Activated T-helper 1 cell treated with anti-CD3 and anti-CD28 coated beads, Interleukin-2, amount 50 U/mL, for 16 hours (primary cell): ENCODE measurements at places on chromosomes 3 and 15.
A peak's percentile ranks its signal among the peaks of the same experiment; 100 is the strongest.

DNA sequence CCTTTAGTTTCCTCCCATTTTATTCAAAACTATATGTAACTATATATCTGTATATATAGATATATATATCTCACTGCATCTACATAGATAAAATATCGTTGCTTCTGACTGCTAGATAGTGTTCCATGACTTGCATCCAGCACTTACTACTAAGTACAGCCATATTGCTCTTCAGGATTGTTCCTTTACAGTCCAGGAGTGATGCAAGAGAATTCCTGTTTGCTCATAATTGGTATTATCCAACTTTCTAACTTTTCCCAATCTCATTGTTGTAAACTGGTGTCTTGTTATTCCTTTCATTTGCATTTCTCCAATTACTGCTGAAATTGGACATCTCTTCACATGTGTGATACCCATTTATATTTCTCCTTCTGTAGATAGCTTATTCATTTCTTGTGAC lies 99.8 kb upstream of the STRIT1 start:
- no peak for DNase-seq

GRCh38 chr3:10321630-10322351 lies 879 bp upstream of the SEC13 start:
- DNase-seq: no peak

GRCh38 chr3:48492461-48493202 lies 11.3 kb downstream of the SHISA5 start:
- DNase-seq: no peak

- peak; percentile 60 for DNase-seq
Measured at GRCh38 chr15:79896634-79897379, at the start of gene MTHFS. Gene MTHFS (minus strand): TSS chr15:79897014. CDS start chr15:79896988, 26 bp downstream.

DNA sequence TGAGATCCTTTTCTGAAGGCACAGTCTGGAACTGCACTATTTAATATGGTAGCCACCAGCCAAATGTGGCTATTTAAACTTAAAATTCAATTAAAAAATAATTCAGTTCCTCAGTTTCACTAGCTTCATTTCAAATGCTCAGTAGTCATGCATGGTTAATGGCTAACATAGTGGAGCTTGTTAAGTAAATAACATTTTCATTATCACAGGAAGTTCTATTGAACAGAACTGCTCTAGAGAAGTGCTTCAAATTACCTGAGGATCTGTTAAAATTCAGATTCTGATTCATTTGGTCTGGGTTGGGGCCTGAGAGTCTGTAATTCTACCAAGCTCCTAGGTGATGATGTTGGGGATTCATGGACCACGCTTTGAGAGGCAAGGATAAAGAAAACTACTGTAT lies 109.6 kb upstream of the THRB start:
- DNase-seq: no peak

DNA sequence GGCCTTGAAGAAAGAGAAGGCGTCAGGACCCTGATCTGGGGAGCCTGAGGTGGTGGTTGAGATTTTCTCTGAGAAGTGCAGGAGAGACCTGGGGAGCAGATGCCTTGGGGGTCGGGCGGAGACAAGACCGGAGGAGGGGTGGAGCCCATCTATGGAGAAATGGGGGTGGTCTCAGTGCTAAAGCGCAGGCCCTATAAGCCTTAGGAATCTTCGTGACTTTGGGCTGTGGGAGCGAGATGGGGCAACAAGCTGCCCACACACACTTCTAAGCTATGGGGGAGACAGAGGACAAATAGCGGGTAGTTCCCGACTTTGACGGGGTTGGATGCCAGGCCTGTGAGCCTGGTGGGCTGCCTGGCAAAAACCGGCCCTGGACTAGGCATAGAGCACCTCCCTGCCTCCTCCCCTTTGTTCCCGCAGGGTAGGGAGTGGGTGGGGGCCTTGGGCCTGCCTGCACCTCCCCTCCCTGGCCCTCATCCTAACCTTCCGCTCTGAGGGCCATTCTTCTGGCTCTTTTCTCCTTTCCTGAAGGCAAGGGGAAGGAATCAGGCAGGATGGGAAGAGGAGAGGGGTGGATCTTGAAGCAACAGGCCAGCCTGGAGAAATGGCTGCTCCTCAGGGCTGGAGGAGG lies 880 bp downstream of the NISCH start:
- DNase-seq: no peak

DNA sequence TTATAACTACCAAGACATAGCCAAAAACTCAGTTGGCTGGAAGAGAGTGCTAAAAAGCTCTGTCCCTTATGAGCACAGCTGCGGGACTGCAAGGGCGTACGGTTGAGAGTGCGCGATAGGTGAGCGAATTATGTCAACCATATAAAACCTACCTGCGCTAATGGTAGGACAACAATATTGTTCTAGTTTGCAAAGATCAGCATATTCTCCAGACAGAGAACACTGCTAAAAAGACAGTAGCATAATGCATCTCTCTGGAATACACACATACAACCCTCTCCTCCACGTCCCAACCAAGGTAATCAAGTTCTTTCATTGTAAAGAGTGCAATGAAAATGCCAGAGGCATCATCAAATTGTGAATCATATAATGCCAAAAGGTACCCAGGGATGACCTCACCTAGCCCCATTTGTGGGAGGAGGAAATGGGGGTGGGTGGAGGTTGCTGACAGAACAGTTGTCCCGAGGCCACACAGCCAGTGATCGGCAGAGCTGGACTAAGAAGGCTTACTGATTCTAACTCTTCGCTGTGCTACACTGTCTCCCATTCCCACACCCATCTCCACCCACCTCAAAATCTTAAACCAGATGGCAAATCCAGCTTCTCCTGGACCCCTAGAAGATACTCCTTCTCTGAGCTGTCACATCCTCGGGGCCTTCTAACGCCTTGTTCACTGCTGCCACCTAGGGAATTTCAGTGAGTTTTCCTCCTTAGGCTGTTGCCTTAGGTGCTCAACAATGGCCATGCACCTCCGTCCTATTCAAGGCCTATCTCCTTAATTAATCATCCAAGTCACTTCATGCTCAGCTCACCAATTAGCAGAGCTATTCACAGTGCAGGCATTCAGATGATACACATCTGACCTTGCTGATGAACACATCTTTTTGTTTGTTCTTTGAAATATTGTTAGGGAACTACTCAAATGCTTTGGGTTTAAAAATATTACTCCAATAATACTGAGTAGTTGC lies 60.7 kb downstream of the RPL22L1 start:
- no peak for DNase-seq

DNA sequence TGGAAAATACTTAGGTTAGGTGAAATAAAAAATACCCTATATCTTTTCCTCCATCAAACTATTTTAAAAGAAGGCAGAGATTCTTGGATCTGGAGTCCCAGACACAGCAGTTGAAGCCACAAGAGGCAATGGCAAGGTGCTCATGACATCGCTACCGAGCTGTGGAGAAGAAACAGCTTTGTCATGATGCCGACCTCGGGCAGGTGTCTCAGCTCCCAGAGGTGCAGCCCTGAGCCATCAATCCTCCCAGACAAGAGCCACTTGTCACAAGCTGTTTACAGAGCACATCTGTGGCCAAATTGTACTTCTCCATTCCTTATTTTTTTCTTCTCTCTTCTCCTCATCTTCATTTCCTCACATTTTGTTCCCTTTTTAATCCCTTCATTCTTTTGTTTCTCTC lies 50.8 kb downstream of the GPR176 start:
- DNase-seq: no peak

GRCh38 chr3:171658841-171659240 lies 151.4 kb downstream of the PLD1 start:
- no peak for DNase-seq

DNA sequence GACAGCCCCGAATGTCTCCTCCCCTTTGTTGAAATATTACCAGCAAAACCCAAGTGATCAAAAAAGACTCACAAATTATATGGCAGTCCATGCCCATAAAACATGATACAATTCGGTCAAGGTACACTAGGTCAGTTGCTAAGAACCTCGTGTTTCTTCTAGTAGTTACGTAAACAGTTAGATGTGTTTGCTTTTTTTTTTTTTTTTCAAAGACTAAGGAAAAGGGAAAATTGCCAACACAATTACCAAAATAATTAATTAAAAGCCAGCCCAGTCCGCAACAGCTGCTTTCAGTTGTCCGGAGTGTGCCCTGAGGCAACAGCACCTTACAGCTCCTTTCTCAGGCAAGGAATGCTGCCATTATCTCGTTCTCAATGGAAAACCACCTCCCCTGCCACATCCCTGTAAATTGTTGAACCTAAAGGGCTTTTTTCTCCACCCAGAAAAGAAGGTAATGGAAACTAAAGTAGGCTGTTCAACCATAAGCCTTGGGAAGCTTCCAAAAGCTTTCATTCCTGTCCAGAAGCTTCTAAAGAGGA lies 129.2 kb upstream of the TSC22D2 start:
- DNase-seq: no peak

DNA sequence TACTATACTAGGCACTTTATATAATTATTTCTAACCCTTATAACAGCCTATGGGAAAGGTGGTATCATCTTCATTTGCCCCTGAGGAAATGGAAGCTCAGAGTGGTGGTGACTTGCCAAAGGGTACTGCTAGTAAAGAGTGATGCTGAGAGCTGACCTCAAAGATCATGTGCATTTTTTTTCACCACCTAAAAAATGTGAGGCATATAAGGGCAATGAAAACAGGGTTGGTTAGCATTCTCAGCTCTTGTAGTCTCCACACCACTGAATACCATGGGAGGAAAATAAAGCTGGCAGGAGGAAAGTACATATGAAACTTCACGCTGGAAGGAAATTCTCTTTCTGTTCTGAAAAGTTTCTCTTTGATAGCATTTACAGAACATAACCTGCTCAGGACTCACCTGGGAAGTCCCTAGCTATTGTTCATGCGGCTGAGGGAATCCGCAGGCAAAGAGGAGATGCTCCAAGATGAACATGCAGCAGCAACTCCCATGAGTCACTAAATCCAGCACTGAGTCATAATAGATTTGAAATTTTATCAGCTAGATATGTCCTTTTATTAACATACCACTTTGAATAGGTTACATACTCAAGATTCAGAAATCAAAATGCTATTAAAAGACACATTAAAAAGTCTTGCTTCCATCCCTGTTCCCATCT lies 17.3 kb downstream of the FAIM start:
- no peak for DNase-seq

- DNase-seq: peak; percentile 20
Measured at GRCh38 chr3:57164657-57165573, at the start of gene IL17RD. Gene IL17RD (minus strand): TSS chr3:57165353. CDS start chr3:57165286, 67 bp downstream.

DNA sequence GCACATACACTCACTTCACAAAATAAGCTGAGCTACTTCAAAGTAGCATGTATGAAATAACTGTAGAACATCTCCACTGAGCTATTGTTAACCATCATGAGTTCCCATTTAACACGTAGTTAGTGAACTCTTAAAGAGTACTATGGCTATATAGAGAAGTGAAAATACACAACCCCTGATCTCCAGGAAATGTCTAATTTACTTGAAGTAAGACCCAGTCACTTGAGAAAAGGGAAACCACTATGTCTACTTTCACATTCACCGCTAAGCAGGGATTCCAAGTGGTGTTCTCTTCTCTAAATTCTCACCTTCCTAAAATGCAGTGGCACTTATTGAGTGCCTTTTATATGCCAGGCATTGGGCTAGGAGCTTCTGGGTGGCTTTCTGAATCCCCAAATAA lies 35.0 kb upstream of the COLQ start:
- DNase-seq: no peak

GRCh38 chr3:168807448-168807847 lies 711.7 kb upstream of the GOLIM4 start:
- no peak for DNase-seq

GRCh38 chr15:58016581-58017175 lies 48.8 kb downstream of the ALDH1A2 start:
- no peak for DNase-seq

DNA sequence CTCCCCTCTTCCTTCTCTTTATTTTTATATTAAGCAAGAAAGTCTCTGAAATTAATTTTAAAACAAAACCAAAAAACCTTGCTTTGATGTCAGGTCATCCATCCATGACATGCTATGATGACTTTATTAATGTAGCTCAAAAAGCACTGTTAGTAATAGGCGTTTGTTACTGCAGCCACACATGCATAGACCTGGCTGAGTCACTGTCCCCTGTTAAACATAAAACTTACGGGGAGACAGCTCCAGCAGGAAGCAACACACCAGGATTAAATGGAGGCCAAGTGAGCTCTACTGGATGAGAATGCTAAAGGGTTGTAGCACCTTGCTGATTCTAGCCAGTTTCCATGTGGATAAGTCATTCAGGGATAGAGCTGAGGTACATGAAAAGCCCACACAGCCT lies 661.1 kb downstream of the MAGI1 start:
- no peak for DNase-seq

- no peak for DNase-seq
Measured at GRCh38 chr15:25811481-25811906, 51.6 kb downstream of the ATP10A start.
